ENCODE measurements at places on chromosomes 11 and 22.

- DNase-seq, result no peak
Observed at GRCh38 chr11:74729397-74729796, 1.8 kb downstream of the CHRDL2 start.

- DNase-seq, result no peak
Observed at GRCh38 chr11:123560006-123560405, 94.4 kb downstream of the SCN3B start.

GRCh38 chr11:57314221-57314973 is 10.4 kb downstream of the TNKS1BP1 start:
- no peak for DNase-seq

DNA sequence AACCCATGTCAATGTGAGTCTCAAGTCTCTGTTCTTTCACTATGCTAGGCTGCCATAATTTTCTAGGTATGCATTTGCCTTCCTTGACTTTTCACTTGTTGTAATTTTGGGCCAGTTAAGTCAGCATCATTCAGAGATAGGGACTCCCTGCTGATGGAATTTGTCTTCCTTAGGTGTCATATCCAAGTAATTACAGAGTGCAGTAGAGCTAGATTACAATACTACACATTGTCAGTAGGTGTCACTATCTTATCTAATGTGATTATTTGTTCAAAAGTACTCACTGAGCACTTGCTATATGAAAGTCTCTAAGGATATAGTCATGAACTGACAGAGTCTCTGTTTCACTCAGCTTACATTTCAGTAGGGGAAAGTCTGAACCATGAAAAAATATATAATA is 25.0 kb upstream of the SYN3 start:
- DNase-seq, result no peak

DNA sequence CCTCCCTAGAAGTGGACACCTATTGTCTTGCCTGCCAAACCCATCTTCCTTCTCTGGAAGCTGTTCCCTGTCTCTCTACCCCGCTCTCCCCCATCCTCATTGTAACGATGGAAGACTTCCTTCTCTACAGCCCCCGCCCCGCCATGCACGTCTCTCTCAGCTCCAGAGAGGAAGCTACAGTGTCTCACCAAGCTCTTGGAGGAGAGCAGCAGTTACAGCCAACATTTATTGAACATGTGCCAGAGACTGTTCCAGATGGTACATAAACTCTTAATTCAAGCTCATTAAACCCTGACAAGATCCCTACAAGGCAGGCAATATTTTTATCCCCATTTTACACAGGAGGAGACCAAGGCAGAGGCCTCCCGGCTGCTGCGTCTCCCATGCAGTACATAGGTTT is 15.1 kb downstream of the MCHR1 start:
- DNase-seq, result no peak

DNA sequence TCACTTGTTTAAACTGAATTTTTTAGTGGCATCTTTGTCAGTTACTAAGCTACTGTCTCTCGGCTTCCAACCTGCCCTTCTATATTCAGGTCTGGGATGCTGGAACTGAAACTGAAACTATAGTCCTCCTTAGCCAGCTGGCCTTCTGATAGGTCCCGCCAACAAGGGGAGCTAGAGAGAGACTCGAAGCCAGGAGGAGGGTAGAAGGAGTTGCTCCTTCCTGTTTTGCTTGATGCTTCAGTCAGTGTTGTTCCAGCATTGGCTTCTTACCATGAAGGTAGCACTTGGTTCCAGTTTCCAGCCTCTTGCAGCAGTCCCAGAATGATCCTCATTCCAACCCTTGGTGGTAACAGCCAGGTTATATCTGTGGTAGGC is 32.9 kb upstream of the HORMAD2 start:
- DNase-seq, result peak; percentile 51

- no peak for DNase-seq
Observed at GRCh38 chr11:16796311-16796710, 57.9 kb downstream of the C11orf58 start.

GRCh38 chr22:43861529-43861928 is 784 bp downstream of the SULT4A1 start:
- no peak for DNase-seq

DNA sequence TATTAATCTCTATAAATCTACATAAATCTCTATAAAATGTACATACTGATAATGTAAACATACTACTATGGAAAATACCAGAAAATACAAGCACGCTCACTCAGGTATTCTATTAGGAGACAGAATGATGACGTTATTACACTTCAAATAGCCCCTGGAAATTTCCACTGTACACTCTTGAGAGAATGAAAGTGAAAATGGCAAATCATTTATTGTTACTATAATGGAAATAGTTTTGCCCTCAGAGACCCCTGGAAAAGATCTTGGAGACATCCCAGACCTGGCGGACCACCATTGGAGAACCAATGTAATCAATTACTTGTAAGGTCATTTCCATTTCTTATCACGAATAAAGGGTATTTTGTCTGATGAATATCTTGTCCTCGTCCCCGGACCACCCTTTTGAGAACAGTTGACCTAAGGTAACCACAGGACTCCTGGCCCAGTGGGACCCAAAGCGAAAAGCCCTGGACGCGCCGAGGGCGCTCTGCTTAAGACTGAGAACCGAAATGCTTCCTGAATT is 509 bp upstream of the PRRG4 start:
- no peak for DNase-seq

- no peak for DNase-seq
Observed at GRCh38 chr11:25981998-25982397, 349.9 kb upstream of the ANO3 start.

GRCh38 chr11:72393303-72393702 is 41.0 kb downstream of the CLPB start:
- no peak for DNase-seq

- DNase-seq, result no peak
Observed at GRCh38 chr11:18295316-18295715, 26.6 kb downstream of the HPS5 start.

GRCh38 chr11:128462922-128463321 is 124.4 kb downstream of the ETS1 start:
- no peak for DNase-seq

DNA sequence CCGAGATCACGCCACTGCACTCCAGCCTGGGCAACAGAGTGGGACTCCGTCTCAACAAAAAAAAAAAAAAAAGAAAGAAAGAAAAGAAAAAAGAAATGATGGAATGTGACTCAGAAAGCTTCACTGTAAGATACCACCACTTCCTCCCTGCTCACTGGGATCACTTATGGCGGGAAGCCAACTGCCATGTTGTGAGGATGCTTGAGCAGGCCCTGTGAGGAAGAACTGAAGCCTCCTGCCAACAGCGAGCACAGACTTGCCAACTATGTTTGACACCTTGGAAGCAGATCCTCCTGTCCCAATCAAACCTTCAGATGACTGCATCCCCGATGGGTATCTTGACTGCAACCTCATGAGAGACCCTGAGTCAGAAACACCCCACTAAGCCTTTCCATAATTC is 8.3 kb downstream of the SEC14L6 start:
- DNase-seq, result no peak

GRCh38 chr11:3022300-3022967 is 30.3 kb upstream of the NAP1L4 start:
- no peak for DNase-seq

- no peak for DNase-seq
Observed at GRCh38 chr11:88359114-88359513, 21.6 kb upstream of the CTSC start.

- peak; percentile 68 for DNase-seq
Observed at GRCh38 chr11:34204396-34205279, 99.2 kb downstream of the NAT10 start.

DNA sequence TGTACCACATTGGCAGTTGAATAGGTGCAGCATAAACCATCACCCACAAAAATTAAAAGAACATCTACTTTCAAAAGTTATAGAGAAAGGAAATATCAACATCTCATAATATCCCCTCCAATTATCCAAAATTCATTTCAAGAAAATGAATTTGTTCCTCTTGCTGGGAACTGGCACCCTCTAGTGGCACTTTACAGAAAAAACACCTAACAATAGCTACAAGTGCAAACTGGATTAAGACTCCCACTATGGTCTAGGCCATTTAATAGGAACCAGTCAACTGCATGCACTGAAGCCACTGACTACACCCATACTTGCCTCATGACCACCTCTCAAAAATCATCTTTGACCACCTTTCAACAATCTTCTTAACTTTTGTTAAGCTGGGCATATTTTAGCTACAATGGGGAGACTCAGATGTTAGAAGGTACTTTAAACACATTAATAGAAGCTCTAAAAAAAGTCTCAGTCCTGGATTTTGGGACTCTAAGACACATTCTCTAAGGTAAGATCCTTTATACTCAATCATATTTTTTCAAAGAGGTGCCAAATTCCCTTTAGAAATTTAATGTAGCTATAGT is 17.3 kb downstream of the TRAF6 start:
- no peak for DNase-seq

GRCh38 chr22:29331658-29332300 is 16.3 kb upstream of the RASL10A start:
- DNase-seq, result no peak

DNA sequence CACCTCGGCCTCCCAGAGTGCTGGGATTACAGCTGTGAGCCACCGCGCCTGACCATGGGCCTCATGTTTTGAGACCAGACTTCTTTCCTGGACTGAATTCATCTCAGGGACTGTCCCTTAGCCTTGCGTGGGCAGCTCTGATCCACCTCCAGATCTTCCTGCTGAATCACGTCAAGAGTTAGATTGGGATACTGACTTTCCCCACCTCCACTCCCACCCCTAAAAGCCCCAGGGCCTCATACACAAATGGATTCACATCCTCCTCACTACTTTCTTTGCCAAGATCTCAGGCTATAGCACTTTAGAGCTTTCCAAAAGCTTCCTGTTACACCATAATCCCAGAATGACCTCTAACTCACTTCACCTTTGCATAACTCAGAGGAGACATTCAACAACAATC is 12.1 kb downstream of the CCDC87 start:
- no peak for DNase-seq

GRCh38 chr11:26194881-26195280 is 137.0 kb upstream of the ANO3 start:
- no peak for DNase-seq

- peak; percentile 96 for DNase-seq
Observed at GRCh38 chr11:47552566-47553405, at the start of gene CELF1. Gene CELF1, minus strand, starts transcription at chr11:47553132. Its CDS starts 53,609 bp downstream, at chr11:47499523.

GRCh38 chr22:32994041-32994830 is 63.9 kb downstream of the SYN3 start:
- no peak for DNase-seq

DNA sequence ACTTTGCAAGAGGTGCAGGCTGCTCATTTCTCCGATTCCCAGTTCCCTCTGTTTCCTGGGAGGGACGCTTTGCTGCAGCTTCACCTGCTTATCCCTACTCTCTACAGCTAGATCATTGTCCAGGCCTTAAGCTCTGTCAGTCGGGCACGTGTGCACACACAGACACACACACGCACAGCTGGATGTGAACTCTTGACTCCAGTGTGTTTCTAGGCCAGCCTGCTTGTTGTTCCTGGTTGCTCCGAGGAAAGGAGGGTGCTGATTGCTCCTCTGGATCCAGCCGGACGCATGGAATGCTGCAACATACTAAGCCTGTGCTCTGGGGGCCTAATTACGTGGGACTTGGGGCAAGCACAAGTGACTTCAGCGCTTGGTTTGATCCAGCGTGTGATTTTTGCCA is 19.7 kb downstream of the ZNRF3 start:
- DNase-seq, result no peak

DNA sequence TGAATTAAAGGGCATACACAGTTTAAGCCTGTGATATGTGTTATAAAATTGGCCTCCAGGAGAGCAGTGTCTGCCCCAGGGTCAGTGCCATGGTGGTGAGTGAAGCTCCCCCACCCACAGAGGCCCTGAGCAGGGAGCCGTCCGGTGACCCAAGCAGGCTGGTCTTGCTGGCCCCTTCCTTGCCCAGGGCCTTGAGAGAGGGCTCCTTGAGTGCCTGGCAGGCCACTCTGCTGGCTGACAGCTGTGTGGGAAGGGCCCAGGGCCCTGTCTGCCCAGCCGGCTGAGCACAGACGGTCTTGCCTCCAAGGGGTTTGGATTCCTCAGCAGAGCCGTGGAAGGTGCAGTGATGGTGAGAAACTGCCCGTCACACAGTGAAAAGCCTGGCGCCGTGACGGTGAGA is 25.9 kb downstream of the PTDSS2 start:
- no peak for DNase-seq

DNA sequence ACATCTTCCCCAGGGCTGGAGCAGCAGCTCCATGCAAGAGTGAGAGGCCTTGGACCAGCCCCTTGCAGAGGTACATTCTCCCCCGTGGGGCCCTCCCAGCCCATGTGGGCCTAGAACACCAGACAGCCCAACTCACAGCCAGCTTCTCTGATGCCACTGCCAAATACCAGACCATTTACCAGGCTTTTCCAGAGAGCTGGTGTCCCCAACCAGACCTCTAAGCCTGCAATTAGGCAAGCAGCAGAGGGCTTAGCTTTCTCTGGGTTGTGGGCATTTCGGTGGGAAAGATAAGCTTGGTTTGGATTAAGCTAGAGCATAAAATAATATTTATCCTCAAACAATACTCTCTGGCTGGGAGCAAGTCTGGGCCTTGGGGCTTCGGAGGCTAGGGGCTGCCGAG is 75.6 kb downstream of the TP53I11 start:
- DNase-seq, result no peak

DNA sequence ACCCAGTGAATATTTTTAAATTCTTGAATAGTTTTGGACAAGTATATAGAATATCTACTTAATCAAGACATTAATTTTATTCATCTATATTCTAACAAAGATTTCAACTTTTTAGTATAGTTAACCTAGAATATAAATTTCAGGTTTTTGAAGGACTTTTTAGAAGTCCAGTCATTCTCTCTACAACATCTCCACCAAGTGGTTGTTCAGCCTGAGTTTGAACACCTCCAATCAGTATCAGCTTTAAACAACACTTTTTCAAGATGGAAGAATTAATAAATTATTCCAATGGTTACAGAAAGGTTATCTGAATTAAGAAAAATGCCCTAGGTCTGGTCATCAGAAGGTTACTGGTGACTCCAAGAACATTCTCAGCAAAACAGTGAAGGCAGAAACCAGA is 31.8 kb downstream of the EIF3M start:
- no peak for DNase-seq

DNA sequence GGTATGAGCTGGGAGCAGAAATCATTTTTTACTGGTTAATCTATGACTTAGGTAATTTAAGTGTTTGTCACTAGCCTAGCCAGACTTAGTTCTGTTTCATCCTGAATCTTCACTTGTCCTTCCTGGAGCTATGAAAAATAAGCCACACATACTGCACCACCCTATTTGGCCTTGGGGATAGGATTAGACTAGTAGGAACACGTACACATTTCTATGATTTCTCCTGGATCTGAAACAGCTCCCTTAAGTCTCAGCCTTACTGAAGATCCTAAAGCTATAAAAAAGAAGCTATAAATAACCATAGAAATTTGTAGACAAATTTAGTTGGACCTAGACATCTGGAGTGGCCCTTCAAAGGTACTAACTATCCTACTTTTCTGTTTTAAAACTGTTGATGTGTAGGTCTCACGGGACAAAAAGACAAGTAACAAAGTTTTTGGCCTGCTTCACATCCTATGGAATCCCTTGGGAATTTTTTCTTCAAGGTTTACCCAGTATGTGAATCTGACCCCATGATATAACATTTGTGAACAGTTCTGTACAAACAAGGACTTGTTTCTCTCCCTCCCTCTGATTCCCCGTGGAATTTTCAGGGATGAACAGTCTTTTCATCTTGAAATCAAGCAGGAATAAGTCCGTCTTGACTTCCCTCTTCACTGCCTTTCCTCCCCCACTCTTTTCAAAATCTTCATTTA is 275.0 kb downstream of the FAM76B start:
- no peak for DNase-seq

GRCh38 chr11:124578761-124579160 is 9.0 kb downstream of the OR8A1 start:
- no peak for DNase-seq

- no peak for DNase-seq
Observed at GRCh38 chr11:34620820-34621792, at the start of gene EHF. Gene EHF, plus strand, starts transcription at chr11:34621093. Its CDS starts 21,538 bp downstream, at chr11:34642631.

- DNase-seq, result no peak
Observed at GRCh38 chr22:29570456-29570855, 10.5 kb downstream of the NIPSNAP1 start.
